C1 segment of cervical spinal cord (tissue), 14 donors: ENCODE measurements at places on chromosomes 2 and 18.

DNA sequence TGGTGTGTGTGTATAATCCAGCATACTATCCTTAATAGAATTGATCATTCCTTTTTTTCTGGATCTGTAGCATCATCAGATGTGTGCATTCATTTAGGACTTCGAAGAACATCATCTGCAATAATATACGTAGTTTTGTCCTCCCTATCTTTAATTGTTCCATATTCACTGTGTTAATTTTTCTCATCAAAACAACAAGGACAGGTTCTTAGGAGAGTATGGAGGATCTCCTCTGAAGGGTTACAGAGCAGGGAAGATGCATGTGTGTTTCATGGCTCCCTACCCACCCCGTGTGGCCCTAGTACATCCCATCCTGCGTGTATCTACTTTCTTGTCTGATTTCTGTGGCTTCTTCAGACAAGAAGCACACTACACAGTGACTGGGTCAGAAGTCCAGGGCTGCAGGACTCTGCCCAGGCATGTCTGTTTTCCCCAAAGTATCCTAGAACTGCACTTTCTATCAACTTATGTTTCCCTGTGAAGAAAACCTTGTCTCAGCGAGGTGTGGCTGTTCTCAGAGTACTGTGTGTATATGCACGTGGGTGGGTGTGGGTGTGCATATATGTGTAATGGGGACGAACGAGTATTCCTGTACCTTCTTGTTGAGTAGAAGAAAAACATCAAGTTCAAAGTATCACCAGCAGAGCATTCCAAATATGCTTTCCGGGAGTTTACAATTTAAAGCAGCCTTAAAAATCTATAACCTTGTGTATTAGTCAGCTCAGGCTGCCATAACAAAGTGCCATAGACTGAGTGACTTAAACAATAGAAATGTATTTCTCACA lies 220.4 kb upstream of the FOSL2 start:
- DNase-seq, result no peak

DNA sequence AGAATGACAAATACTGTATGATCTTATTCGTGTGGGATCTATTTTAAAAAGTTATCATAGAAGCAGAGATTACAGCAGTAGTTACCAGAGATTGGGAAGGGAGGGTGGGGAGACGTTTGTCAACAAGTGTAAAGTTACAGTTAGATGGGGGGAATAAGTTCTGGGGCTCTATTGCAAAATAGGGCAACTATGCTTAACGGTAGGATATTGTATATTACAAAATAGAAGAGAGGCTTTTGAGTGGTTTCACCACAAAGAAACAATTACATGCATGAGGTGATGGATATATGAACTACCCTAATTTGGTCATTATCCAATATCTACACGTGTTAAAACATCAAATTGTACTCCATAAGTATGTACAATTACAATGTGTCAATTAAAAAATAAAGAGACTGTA lies 123.4 kb upstream of the NOSTRIN start:
- no peak for DNase-seq

DNA sequence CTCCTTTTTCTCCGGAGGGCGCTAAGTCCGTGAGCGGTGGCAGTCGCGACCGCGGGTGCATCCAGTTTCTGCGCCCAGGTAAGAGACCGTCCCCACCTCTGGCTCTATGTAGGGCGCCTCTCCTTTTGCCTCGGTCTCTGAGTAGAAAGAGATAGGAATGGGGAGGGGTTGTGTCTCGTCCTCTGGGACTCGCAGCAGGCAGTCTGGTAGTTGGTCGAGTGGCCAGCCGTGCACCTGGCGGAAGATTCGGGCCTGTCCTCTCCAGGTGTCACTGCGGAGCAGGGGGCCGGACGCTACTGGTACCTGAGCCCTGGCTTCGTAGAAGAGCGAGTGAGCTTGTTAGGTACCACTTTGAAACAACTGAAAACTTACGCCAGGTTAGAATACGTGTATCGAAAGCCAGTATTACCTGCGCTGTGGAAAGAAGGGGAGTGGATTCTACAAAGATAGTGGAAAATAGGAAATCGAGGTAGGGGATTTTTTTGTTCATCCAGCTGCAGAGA lies 403 bp downstream of the MAP2 start:
- no peak for DNase-seq

DNA sequence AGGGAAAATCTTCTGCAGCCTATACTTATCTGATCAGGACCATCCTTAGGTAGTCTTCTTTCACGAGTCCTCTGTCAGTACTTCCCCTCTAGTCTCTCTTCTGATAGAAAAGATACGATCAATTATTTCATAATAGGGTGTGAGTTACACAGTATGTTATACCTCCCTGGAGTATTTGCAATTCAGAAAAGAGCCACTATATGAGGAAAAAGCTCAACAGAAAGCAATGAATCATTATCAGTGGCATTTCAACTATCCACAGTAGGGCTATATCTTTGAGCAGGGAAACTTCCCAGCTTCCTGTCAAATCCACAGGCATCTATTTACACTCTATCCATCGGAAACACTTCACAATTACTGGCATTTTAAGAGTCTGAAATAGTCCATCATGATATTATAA lies 105.3 kb upstream of the ACVR2A start:
- no peak for DNase-seq

- no peak for DNase-seq
Observed at GRCh38 chr2:195636890-195637289, 20.1 kb upstream of the SLC39A10 start.

DNA sequence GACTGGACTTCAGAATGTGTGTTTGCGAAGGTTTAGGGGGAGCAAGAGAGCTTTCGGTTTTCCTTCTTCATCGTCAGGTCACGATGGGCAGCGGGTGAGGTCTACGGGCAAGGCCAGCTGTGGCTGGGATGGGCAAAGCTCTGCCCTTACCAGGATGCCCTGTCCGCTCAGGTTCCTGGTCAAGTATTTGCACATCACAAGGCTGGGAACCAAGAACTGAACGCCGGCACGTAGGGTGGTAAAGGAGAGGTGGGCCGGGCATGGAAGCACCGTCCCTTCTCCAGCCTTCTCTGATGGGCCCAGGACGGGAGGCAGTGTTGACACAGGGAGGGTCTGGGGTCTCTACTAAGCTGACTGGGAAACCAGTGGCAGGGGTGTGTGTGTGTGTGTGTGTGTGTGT lies 50.5 kb upstream of the UBE2F start:
- no peak for DNase-seq

GRCh38 chr2:96668771-96669170 lies 26.2 kb downstream of the FER1L5 start:
- DNase-seq, result no peak

GRCh38 chr18:11516751-11517503 lies 92.5 kb upstream of the SLC35G4 start:
- no peak for DNase-seq

DNA sequence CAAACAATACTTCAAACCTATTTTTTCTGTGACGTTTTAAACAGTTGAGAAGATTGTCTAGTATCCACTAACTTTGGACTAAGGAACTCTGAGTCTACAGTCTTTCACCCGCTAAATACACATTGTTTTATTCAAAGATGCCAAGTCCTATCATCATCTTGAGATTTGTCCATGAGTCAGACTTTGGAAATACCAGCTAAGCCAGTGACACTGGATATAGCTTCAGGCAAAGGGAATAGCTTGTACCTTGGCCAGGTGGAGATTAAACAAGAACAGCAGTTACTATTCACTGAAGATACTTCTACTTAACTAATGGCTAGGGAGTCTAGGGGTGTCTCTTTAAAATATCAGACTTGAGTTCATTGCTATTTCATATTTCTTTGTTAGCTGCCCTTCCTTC lies 137.5 kb downstream of the COMMD1 start:
- no peak for DNase-seq

DNA sequence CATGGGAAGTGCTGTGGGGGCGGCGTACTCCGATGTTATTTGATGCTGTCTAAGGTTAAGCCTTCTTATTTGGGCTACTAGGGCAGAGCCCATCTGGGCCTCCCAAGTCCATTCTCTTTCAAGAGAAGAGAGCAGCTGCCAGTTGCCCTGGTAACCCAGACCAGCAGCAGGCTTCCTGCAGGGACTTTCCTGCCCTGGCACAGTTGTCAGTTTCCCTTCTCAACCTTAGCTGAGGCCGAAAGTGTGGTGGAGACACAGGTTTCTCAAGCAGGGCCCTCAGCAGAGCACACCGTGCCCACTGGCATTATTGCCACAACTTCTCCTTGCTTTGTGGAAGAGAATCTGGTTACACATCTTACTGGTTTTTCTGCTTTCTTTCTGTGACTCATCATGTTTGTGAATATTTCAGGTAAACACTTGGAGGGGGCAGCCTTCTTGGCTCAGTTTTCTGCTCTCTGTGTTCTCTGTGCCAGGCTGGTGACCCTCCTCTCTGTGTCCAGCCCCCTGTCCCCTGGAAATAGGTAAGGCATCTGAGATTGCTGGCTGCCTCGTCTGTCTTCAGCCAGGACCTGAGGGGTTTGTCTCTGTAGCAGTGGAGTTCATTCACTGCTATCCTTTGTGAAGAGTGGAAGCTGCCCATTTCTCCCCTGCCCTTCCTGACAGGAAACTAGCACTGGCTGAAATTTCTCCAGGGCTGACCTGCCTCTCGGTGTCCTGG lies 111.0 kb downstream of the B3GNT2 start:
- no peak for DNase-seq

GRCh38 chr18:34131006-34131405 lies 93.7 kb downstream of the NOL4 start:
- no peak for DNase-seq

DNA sequence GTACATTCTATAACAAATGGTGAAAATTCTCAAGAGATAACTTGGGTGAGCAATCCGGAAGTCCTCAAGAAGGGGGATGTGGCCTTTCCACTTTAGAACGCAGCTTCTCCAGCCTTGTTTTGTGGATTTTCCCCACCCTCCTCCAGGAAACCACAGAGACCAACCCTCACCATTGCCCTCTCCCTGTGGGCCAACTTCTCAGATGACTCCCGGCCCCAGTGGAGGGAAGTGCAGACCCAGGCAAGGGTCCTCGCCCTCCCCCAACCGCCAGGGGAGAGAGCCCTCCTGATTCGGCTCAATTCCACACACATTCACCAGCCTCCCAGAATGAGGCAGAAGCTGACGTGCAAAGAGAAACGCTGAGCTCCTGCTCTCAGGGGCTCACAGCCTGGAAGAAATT lies 277.2 kb downstream of the EIPR1 start:
- no peak for DNase-seq

DNA sequence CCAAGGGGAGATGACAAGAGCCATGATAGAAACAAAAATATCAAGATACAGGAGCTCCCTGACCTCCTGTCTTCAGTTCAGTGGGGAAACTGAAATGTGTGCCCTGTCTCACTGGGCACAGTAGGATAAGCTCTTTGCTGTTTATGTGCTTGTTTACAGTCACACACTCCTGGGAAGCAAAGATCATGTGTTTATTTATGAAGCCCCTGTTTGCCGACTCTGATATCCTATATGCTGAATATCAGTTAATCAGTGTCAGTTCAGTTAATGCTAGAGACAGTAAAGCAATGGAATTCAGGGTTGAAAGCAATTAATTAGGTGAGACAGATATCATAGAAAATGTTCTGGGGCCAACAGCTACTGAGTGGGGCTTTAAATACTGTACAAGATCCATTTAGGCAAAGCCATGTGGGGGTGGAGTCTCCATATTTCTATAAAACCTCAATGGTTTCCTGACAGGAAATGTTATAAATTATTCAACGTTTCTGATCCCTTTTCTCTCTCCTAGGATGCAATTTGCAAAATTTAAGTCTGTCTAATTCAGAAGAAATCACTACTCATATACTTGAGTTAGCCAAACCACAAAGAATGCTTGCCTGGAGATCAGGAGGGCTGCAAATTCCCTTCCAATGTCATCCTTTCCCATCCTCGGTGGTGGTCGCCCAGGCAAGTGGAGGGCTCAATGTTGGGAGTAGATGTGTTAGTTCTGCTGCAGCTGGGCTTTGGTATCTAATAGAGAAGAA lies 551.3 kb downstream of the CMPK2 start:
- DNase-seq, result no peak

GRCh38 chr2:53519918-53520841 lies 247.4 kb upstream of the CHAC2 start:
- DNase-seq, result no peak

- no peak for DNase-seq
Observed at GRCh38 chr2:55761526-55761925, 67.9 kb upstream of the PNPT1 start.

GRCh38 chr18:3761266-3761665 lies 311.3 kb downstream of the TGIF1 start:
- no peak for DNase-seq

DNA sequence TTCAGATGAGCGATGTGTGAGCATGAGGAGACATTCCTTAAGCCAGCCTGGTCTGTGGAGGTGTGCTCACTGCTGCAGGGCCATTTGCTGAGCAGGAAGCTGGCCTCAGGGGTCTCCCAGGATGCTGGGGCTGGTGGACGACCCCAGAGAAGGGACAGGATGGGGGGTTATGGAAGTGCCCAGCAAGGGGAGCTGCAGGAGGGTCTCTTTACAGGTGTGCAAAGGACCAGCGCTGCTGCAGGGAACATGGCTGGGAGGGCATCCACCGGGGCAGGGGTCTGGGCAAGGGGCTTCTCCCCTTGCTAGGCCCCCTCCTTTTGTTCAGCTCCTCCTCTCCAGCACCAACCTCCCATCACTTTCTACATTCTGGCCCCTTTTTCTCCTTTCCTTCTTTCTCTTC lies 185.2 kb downstream of the GBX2 start:
- DNase-seq, result no peak

DNA sequence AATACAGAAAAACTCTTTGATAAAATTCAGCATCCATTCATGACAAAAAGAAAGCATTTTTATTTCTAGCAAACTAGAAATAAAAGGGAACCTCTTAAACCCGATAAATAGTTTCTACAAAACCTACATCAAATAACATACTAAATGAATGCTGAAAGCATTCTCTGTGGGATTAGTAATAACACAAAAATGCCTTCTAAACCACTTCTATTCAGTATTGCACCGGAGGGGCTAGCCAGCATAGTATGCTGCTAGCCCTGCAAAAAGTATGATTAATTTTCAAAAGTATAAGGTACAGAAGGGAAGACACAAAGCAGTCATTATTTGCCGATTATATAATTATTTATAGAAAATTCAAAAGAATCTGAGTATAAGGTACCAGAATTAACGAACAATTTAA lies 145.2 kb downstream of the DTNB start:
- no peak for DNase-seq

- DNase-seq, result no peak
Observed at GRCh38 chr2:64692401-64692800, 38.7 kb upstream of the SERTAD2 start.

- no peak for DNase-seq
Observed at GRCh38 chr2:190903693-190904450, 23.3 kb downstream of the GLS start.

DNA sequence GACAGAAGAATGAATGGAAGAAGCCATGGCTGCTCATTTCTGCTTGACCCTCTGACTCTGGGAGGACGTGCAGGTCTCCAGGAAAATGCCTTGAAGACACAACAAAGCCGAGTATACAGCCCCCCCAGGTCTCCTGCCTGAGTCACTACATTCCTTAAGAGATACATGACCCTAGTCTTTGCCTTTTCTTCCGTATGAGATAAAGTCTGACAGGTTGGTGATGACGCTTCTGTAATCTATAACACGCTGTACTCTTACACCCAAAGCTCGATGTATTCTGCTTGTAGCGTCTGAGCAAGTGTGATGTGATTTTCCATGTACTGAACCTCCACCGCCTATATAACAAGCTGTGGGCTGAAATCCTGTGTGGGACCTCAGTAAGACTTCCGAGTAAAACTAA lies 77.3 kb downstream of the KCTD1 start:
- no peak for DNase-seq

- DNase-seq, result peak; percentile 43
Observed at GRCh38 chr2:17538844-17539554, 1.5 kb upstream of the VSNL1 start.
